RPMI8226 (cell line): ENCODE measurements at places on chromosomes 12 and 14.

DNA sequence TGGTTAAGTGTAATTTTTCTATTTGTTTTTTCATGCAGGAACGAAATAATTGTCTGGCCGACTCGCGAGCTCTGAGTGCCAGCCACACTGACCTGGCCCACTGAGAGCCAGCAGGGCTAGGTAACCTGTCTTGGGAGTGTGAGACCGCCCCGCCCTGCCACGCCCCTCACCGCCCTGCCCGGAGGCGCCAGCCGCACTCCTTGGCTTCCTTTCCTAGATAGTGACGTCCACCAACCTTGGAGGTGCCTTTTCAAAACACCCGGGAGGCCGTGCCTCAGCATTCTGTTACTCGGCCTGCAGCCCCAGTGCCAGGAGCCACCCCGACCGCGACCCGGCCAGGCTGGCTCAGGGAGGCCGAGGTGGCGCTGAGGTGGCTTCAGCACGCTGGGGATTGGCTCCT is 21.7 kb downstream of the XRCC3 start:
- DNase-seq = no peak

DNA sequence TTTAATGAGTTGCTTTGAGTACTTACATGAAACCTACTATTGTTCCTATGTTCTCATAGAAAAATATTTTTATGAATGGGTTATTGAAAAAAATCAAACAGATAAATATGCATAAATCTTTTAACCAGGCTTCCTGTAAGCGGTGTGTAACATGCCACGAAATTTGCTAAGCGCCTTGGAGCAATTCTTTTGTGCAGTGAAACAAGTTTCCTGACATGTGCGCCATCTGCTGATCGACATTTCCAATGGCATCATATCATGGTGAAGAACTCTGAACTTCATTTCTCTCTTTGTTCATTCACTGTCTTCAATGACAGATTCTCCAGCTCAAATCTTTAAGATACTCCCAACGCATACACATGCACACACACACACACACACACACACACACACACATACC is 145.6 kb upstream of the NAV3 start:
- peak; percentile 55 for DNase-seq

DNA sequence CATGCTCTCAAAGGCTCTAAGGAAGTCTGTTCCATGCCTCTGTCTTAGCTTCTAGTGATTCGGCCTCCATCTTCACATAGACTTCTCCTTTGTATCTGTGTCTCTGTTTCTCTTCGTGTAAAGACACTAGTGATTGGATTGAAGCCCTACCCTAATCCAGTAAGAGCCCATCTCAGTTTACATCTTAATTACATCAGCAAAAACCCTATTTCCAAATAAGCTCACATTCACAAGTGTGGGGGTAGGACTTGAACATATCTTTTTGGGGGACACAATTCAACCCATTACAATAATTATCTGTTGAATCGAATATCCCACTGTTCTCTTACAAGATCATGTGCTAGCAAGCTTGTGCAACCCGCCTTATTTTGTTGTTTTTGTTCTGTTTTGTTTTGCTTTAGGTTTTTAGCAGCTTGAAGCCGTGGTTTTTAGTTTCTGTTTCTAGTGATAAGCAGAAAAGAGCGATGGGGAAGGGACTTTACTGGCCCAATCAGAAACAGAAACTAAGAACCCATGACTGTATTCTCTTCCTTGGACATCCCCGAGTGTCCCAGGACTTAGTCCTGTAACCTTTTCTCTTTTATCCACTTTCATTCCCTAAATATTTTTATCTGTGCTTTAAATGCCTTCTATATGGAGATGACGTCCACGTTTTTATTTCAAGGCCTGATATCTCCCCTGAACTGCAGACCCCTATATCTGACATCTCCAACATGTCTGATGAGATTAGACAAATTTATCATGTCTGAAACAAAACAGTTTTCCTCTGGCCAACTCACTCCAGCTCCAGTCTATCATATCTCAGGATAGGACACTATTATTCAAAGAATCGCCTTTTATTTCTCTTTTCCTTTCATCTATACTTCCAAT is 353.0 kb downstream of the CCDC91 start:
- DNase-seq = no peak

- no peak for DNase-seq
Measured at GRCh38 chr14:61641914-61642613, 53.2 kb upstream of the HIF1A start.

DNA sequence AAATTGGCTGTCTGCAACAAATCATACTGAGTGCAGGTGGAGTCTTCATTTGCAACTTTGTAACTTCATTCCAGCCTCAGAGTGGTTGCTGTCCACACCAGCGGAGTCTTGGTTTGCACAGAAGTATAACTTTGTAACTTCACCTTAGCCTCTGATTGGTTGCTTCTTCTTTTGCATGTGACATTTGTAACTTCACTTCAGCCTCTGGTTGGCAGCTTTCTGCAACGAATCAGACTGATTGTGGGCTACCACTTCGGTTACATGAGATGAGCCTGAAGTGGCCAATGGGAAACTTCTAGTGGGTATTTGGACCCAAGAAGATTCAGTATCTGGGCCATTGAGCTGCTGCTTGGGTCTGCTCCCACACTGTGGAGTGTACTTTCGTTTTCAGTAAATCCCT is 17.8 kb downstream of the RASSF8 start:
- DNase-seq = no peak

- DNase-seq = no peak
Measured at GRCh38 chr14:94480809-94481208, 4.8 kb upstream of the SERPINA9 start.

- no peak for DNase-seq
Measured at GRCh38 chr14:100382106-100382455, 58.9 kb downstream of the SLC25A47 start.

- no peak for DNase-seq
Measured at GRCh38 chr12:132686825-132687210, 324 bp downstream of the POLE start.

DNA sequence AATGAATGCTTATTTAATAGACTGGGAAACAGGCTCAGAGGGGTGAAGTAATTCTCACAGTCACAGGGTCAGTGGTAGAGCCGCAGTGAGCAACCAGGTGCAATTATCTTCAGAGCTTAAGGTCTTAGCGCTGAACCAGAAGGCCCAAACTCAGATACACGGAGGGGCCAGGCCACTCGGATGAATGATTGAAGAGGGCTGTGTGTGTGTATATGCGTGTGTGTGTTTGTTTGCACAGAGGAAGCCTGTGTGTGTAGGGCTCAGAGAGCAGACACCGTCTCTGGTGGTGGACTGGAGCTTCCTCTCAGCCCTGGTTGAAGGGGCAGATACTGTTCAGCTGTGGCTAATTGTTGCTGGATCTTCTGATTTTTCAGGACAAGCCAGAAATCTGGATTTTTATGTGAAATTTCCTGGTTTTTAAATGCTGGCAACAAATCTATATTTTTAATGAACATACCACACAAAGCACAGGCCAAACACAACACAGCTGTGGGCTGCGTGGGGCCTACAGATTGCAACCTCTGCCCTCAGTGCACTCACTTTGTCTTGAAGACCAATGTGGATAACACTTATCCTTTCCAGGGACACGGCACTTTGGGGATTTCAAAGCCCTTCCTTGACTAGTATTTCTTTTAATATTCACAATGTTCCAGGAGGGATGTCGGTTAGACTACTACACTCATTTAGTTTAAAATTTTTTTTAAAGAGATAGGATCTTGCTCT is 94.5 kb upstream of the NRXN3 start:
- no peak for DNase-seq

- DNase-seq = no peak
Measured at GRCh38 chr14:100654025-100654813, 67.0 kb upstream of the BEGAIN start.

- DNase-seq = no peak
Measured at GRCh38 chr14:82667006-82667405, 1133.4 kb upstream of the SEL1L start.

GRCh38 chr12:49667325-49668090 is 39.7 kb downstream of the FMNL3 start:
- no peak for DNase-seq

DNA sequence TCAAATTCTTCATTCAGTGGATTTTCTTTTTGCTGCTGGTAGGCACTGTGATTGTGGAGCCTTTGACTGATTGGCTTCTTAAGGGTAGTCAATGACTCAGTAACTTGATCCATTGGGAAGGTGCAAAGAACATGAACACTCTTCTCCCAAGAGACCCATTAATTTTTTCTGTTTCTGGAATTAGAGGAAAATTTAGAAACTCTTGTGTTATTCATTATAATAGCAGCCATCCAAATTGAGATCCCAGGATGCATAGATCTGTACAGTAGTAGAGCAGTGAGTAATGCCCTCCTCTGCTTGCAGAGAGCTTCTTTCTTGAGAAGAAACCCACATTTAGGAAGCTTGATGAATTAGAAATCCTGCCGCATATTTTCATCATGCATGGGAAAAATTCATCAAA is 63.9 kb downstream of the MYRFL start:
- DNase-seq = no peak

GRCh38 chr14:103788086-103788485 is 59.3 kb downstream of the PPP1R13B start:
- no peak for DNase-seq

GRCh38 chr12:38508246-38508645 is 191.7 kb downstream of the ALG10B start:
- no peak for DNase-seq

GRCh38 chr12:56724701-56724971 is 463 bp downstream of the NACA start:
- no peak for DNase-seq
